Bronchial epithelial cell (primary cell): ENCODE measurements at places on chromosomes 12 and 14.

- no peak for DNase-seq
Observed at GRCh38 chr12:12384571-12385340, 27.9 kb downstream of the BORCS5 start.

GRCh38 chr14:68513137-68513536 is 279.7 kb downstream of the ZFP36L1 start:
- DNase-seq = peak; percentile 68

GRCh38 chr14:75134644-75135043 is 7.8 kb upstream of the NEK9 start:
- DNase-seq = peak; percentile 87

GRCh38 chr14:50670866-50671256 is 2.8 kb upstream of the SAV1 start:
- DNase-seq = no peak

DNA sequence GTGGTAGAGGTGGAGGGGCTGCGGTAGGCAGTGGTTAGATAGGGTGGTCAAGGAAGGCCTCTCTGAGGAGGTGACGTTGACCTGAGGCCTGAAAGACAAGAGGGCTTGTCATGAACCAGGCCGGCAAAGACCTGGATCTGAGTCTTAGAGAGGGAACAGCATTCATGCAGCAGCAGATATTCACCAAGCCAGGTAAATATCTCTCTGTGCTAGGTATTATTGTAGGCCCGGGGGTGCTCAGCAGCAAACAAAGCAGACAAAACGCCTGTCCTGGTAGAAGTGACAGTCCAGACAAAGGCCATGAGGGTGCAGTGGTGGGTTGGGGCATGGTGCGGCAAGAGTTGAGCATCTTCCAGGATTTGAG is 117.6 kb downstream of the PTPN11 start:
- no peak for DNase-seq

GRCh38 chr14:22232486-22232885 is 356.5 kb downstream of the DAD1 start:
- no peak for DNase-seq

DNA sequence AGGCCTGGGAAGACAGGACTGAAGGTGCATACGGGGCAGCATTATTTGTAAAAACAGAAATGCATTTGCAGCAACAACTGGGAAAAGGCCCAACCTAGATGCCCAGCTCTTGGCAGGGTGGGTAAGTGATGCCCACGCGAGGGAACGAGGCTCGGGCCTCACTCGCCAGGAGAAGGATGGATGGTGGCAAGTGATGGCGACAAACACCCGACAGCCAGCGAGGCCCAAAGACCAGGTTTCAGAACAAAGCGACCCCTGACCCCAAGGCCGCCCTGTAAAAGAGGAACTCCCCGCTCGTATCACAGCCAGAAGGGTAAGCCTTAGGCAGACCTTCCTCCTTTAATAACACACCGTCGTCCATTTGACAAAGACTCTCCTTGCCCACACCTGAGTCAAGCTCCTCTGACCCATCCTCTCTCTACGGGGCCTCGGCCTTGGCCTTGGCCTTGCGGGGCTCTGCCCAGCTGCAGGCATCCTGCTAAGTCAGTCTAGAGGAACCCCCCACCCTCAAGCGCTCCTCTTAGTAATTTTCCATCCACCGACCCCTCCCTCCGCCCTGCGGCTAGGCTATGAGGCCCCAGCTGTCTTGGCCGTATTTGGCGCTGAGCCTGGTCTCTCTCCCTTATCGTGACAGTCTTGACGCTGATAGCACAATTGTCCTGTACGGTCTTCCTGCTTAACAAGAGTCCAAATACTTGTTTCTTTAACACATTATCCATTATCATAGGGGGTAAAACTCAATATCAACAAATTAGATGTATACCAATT is 80.2 kb downstream of the NCOR2 start:
- no peak for DNase-seq

- DNase-seq = no peak
Observed at GRCh38 chr14:67077921-67078320, 111.3 kb upstream of the GARIN2 start.

GRCh38 chr14:65170318-65170717 is 68.0 kb upstream of the MAX start:
- no peak for DNase-seq

GRCh38 chr12:47743311-47743860 is 15.3 kb downstream of the RAPGEF3 start:
- DNase-seq = no peak

DNA sequence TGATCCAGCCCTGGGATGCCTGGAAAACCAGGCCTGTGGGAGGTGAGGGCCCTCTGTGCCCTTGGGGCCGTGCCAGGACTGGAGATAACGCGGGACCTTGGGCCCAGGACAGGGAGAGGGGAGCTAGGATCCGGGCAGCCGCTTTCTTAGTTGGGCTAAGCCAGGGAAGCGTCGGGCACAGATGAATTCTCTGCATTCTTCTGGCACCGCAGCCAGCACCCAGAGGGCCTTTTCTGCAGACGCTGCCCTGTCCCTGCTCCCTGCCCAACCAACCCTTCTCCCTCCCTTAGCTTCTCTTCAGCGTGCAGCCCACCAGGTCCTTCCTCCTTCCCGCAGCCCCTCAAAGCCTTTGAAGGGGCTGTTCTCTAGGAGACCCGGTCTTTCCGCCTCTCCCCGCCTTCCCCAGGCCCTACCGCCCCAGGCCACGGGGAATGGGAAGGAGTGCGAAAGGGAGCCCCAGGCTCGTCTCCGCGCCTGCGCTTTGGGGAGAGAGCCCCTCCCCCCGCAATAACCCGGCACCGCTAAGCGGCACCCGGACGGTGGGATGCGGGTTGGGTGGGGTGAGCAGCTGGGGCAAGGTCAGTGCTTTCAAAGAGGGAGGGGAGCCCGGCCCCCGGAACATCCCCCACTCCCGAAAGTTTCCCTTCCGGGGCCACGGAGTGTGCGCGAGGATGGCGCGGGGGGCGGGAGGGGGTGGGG is 663 bp downstream of the NCKAP5L start:
- DNase-seq = peak; percentile 16

- peak; percentile 56 for DNase-seq
Observed at GRCh38 chr14:37246427-37246829, 48.7 kb downstream of the MIPOL1 start.

- peak; percentile 37 for DNase-seq
Observed at GRCh38 chr14:67602995-67603545, 3.0 kb upstream of the PIGH start.

DNA sequence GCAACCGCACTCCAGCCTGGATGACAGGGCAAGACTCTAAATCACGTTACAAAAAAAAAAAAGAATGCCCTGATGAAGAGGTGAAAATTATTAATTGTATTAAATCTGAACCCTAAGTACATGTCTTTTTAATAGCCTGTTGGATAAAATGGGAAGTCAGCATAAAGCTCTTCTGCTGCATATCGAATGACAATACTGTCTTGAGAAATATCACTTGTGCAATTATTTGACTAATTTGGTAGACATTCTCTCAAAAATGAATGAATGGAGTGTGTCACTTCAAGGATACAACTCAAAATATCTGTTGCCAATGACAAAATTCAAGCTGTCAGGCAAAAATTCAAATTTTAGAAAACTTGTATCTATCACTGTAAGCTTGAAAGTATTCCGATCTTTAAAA is 38.9 kb downstream of the DNAI7 start:
- DNase-seq = no peak

- peak; percentile 54 for DNase-seq
Observed at GRCh38 chr12:31702047-31702446, 26.8 kb downstream of the AMN1 start.

DNA sequence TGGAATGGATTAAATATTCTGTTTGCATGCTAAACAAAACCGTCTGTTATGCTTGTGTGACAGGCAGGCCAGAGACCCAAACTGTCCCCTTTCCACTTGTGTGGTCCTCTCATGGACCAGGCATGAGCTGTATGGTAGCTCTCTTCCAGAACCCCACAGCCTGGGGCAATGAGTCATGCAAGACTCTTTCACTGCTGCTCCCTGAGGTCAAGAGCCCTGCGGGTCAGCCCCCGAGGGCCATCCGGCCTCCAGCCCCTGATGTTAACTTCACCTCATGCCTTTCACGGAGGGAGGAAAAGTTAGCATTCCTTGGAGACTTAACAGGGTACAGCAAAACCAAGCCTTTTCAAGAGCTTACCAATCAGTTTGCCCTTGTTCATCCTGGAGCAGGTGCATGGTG is 239.1 kb upstream of the DIO3 start:
- DNase-seq = no peak

DNA sequence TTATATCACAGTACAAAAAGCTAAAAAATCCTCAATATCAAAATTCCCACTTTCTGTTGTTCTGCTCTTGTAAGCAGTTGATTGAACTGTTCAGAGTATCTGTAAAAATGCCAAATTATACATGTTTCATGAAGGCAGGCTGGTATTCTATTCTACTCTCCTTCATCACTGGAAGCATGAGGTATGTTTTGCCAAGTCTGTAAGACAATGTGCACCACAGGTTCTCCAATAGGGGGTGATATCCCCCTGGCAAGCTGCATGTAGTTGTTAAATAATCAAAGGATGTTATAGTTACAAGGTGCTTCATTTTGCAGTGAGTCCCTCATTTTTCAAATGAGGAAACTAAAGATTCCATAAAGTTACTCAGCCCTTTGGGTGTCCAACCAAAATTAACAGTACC is 15.1 kb upstream of the NEK9 start:
- no peak for DNase-seq

DNA sequence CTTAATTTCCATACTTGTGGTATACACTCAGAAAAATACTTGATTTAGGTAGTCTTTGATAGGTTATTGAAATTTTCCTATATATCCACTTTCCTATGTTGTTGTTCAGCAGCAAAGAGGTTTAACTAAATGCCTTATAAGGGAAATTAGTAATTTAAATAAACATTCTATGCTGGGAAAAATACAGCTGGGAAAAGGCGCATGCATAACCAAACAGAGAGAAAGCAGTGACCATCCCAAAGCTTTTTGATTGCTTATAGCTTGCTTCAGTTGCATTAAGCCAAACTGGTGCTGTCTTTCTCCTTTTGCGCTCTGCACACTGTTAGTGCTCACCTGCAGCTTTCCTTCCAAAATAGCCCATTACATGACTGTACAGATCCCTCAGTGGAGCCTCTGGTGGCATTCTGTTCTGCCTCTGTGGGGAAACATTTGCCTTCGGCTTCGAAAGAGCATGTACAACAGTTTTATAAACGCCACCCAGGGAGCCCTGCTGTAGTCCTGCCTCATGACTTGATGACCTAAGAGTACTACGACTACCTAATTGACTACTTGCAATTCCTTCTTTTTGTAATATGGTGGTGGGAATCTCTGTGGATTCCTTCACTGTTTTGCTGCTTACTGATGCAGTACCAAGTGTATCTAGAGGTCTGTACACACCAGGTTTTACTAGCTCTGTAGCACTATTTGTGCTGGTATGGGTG is 120.8 kb downstream of the RALGAPA1 start:
- DNase-seq = no peak

DNA sequence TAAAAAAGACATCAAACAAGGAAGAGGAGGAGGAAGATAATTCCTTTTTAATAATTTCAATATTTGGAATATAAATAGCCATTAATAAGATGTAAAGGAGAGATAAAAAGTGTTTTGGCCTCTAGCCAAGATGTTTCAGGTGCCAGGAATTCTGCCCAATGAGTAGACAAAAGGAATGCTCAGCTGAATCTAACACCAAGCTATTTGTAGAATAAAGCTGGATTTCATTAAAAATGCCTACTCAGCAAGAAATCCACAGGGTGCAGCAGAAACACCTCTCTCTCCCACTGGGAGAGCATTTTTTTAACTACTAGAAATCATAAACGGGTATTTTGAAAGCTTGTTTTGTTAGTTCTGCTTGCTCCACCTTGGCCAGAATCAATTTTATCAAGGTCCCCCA is 4.1 kb upstream of the STAB2 start:
- peak; percentile 66 for DNase-seq

GRCh38 chr14:36627981-36628380 is 33.7 kb upstream of the PAX9 start:
- no peak for DNase-seq

- DNase-seq = no peak
Observed at GRCh38 chr12:51898937-51899336, 8.4 kb upstream of the ACVRL1 start.

GRCh38 chr14:44009642-44010041 is 497.4 kb downstream of the FSCB start:
- no peak for DNase-seq

- no peak for DNase-seq
Observed at GRCh38 chr14:63685401-63685800, 42.5 kb downstream of the SGPP1 start.

GRCh38 chr12:117069926-117070900 is 29.0 kb downstream of the TESC start:
- no peak for DNase-seq

- no peak for DNase-seq
Observed at GRCh38 chr12:45446013-45446412, 230.1 kb downstream of the ANO6 start.
